ENCODE measurements at places on chromosomes 5 and 9.

GRCh38 chr5:140295414-140295813 lies 7.5 kb downstream of the PFDN1 start:
- DNase-seq = no peak

DNA sequence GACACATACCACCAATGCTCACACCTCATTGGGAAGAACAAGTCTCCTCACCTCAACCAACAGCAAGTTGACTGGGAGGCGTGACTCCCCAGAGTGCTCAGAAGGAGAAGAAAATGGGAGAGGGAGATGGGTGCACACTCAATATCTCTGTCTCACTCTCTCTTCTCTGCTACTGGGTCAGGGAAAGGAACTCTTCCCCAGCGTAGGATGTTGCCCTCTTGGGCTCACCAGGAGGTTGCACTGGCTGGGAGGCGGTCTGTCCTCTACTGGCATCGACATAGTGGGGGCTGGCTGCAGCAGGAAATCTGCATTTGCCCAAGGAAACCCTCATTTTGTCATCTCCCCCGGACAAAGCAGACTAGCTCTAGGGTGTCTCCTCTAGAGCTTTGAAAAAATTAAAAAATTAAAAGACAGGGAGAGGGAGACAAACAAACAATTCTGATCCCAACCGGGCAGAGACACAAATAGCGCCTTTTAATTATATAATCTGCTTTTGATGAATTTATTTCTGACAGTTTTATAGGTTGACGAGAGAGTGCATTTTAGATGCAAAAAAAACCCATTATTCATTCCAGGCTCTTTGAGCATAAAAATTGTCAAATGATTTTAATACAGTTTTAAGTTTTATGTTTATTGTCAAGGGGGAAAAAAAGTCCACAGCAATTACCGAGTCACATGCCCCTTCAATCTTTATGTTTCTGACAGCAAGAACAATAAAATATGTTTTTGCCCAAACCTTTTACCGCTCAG lies 179.3 kb upstream of the MVB12B start:
- DNase-seq = no peak

DNA sequence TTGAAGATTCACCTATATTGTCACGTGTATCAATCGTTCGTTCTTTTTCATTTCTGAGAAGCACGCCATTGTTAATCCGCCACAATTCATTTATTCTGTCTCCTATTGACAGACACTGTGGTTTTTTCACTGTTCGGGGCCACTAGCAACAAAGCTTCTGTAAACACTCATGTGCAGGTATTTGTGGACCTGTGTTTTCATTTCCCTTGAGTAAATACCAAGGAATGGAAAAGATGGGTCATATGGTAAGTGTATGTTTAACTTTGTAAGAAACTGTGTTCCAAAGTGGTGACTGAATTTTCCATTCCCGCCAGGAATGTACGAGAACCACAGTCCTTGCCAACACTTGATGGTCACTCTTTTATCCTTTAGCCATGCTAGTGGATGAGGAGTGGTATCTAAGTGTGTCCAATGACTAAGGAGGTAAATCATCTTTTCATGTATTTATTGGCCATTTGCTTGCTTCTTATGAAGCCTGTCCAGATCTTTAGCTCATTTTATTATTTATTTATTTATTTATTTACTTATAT lies 10.7 kb downstream of the ABO start:
- no peak for DNase-seq

- DNase-seq = no peak
These were observed 12.4 kb downstream of the CBY3 start for GRCh38 chr5:179668391-179668790.

All from C1 segment of cervical spinal cord (tissue), 14 donors.